ENCODE measurements at places on chromosomes 11 and 22.
A peak's percentile ranks its signal among the peaks of the same experiment; 100 is the strongest.

- DNase-seq, result peak; percentile 73
These were observed 41.7 kb downstream of the IGF2 start for GRCh38 chr11:2097356-2097997.

DNA sequence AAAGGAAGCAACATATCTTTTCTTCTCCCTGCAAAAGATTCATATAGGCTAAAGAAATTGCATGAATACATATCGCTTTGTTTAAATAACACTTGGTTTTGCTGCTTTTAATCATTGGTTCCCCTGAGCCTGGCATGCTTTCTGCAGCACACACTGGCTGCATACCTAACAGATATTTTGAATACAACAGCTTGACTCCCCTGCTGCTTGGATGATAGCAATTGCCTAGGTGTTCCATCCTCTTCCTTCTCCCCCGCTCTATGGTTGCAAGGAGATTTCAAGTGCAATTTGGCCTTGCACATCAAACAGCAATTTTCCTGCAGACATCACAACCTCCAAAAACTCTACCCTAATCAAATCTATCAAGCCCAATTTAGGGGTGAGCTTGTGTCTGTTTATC is 430.0 kb downstream of the NTM start:
- DNase-seq, result no peak

DNA sequence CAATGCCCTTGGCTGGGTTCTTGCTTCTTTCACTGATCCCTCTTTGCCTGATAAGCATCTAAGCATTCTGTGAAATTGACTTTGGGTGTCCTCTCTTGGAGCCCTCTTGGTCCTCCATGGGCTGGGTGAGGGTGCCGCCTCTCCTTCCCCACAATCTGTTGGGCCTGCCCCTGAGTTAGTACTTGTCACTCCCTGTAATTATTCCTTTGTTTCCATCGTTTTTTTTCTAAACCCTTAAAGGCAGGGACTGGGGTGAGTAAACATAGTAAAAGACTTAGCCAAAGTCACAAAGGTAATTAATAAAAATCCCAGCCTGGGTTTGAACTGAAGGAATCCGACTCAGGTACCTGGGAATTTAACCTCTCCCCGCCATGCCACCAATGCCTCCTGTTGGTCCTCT is 188.1 kb downstream of the MYO18B start:
- DNase-seq, result no peak

GRCh38 chr22:23183061-23183698 is 2.9 kb downstream of the BCR start:
- DNase-seq, result peak; percentile 53

DNA sequence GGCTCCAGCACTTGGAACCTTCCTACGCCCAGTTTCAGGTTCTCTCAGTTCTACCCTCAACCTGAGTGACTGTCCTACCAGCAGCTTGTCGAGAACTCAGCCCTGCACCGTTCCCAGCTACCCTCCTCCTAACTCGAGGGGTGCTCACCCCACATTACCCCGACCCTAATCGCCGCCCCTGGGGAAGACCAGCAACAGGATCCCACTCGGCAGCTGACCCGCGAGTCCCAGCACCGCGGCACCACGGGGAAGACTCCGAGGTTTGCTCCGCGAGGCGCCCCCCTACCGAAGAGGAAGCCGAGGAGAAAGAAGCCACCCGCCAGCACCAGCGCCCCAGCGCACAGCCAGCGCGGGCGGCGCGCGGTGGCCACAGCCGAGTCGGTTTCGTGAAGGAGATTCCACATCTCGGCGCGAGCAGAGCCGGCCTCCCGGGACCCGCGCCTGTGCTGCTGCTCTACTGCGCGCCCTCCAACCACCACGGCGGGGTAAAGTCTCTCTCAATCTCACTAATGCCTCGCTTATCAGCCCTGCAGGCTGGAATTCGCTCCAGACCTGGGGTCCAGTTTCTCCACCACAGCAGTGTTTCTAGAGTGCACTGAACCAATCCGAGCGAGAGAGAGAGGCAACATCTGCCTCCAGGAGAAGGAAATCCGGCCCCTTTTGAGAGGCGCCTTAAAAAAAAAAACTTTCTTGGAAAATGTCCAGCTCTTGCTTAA is at the start of gene FOLH1:
Gene FOLH1, minus strand, starts transcription at position 597 of the 716 bp plus-strand sequence. Its CDS starts 193 bp downstream, at position 404.
- no peak for DNase-seq

- no peak for DNase-seq
These were observed 51.6 kb upstream of the SYN3 start for GRCh38 chr22:33109514-33110430.

GRCh38 chr11:133903056-133903455 is 53.7 kb downstream of the IGSF9B start:
- DNase-seq, result no peak

GRCh38 chr11:25758145-25758661 is 573.7 kb upstream of the ANO3 start:
- DNase-seq, result no peak

- DNase-seq, result no peak
These were observed 201.8 kb upstream of the E2F8 start for GRCh38 chr11:19442554-19442910.

- no peak for DNase-seq
These were observed 316.8 kb upstream of the CNTN5 start for GRCh38 chr11:98703779-98704556.

- DNase-seq, result peak; percentile 57
These were observed 3.3 kb downstream of the PCF11 start for GRCh38 chr11:83159902-83160865.

- DNase-seq, result peak; percentile 54
These were observed 20.9 kb downstream of the ST14 start for GRCh38 chr11:130180491-130180890.
